Stimulated activated CD8-positive, alpha-beta memory T cell treated with anti-CD3 and anti-CD28 coated beads, Interleukin-4, amount 100 ng/mL, for 1 hour (primary cell): ENCODE measurements at places on chromosomes 4 and X.
A peak's percentile ranks its signal among the peaks of the same experiment; 100 is the strongest.

DNA sequence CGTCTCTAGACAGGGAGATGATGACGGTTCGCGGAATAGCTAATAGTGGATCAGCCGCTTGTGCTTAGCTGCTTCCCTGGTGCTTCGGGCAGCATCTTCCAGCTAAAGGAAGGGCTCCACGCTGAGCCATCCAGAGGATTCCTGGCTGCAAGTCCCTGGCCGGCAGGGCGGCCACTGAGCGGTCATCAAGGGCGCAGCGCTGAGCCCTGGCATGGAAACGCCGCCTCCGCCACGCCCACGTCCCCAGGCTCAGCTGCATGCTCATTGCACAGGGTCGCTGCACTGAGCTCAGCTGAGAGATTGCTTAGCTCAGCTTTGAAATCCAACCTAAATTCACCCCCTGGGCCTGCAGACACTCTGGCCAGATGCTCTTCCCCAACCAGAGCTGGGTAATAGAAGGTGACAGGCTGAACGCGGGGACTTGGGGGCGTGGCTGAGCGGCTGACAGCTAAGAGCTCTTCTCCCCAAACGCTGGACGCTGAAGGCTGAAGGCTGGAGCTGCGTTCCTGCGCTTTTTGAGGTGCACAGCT lies 118.2 kb upstream of the KIT start:
- no peak for DNase-seq

DNA sequence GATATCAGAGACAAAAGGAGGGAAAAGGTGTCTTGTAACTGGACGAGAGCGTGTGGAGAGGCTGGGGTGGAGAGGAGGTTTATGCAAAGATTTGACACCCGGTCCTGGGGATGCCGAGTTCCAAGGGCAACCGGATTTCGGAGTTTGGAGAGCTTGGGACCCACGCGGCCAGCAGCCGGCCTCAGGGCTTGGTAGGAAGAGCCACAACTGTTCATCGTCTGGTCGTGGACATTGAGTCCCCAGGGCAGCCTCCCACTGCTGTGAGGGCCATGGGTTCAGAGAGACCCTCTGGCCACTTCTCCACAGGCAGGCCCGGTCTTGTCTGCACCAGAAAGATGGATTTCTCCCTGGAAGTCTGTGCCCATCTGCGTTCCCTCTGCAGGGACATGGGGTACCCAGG lies 46.8 kb downstream of the SHOX start:
- no peak for DNase-seq

- no peak for DNase-seq
Observed at GRCh38 chr4:61401771-61402170, 201.6 kb downstream of the ADGRL3 start.

DNA sequence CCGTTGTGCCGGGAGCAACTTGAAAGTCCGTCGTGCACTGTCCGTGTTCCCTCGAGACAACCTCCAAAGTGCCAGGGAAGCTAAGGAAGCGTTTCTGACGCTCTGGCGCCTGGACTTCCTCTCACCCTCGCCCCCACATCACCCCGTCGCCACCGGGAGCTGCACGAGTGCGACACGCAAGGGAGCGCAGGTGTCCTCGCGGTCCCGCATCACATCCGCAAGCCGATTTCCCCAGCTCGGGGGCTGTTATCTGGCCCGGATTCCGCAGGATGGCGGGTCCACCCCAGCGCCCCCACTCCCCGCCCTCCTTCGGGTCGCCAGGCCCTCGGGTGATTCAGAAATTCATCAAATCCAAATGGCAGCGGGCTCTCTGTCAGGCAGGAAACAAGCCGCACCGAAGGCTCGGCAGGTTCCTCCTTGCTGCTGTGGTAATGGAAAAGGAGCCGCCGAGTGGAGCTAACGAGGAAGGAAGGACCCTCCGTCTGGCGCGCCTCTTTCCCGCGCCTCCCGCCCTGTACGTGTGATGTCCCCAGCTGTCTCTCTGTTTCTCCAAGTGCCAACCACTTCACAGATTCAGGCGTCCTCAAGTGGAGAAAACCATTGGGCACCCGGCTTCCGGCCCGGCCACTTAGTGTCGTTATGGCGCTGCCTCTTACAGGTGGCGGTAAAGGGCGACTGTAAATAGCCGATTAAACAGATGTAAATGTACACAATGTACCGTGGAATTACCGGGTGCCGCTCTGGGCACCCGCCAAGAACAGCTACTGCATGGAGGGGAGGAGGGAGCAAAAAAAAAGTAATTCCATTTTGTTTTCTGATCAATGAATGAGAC lies 921 bp upstream of the SETD7 start:
- DNase-seq: peak; percentile 16

DNA sequence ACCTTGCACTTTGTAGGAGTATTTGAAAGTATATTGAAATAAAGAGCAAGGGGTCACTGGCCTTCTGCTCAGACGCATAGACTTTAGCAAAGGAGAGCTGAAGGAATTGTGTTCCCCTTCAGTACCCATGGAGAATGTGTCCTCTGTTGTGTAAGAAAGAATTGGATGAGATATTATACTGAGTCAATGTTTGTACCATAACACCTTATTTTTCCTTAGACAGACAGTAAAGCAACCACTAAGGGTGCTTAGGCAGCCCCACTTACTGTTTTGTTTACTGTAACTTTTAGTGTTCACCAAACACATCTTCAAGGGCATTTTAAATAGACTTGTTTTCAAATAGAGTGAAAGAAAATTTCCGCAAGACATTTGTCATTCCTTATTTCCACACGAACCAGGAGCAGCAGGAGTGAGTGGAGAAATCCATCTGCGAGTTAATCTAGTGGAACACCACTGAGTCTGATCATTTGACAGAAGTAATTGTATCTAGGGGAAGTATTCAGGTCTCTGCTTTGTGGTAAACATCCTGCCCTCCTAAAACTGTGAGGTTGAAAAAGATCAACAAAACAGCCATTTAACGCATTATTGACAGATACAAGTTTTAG lies 89.5 kb downstream of the SLIT2 start:
- no peak for DNase-seq

DNA sequence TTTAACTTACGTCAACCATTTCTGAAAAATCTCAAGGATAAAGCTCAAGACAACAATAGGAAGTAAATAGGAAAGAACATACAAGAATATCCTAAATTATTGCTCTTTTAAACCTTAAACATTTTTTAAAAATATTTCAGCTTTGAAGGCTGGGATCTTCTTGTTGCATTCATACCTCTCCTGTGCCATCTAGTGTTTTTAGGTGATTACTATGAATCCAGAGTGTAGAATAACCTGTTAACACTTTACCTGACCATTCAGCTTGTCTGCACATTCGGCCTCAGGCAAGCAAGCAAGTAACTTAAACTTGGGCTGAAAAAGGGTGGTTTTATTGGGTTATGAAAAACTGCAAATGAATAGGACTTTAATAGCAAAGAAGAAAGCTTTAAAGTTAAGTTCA lies 507.8 kb upstream of the INTU start:
- no peak for DNase-seq
